Right forelimb (tissue), 1 donor: ENCODE measurements at places on chromosomes 7 and 10.

DNA sequence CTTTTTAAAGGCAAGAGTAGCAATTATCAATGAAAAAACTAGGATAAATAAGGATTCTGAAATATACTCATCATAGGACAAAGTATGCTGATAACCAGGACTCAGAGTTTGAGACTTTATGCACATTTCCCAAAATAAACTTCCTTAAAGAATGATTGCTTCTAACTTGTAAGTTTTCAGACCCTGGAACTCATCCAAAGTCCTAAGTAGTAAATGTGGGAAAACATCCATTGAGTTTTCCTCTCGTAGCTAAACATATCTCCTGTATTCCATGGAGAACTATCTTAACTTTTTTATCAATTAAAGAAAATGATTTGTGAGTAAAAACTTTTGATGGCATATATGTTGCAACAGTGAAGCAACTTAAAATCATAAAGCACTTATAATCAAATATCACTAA lies 285.2 kb upstream of the KLF6 start:
- DNase-seq, result no peak

DNA sequence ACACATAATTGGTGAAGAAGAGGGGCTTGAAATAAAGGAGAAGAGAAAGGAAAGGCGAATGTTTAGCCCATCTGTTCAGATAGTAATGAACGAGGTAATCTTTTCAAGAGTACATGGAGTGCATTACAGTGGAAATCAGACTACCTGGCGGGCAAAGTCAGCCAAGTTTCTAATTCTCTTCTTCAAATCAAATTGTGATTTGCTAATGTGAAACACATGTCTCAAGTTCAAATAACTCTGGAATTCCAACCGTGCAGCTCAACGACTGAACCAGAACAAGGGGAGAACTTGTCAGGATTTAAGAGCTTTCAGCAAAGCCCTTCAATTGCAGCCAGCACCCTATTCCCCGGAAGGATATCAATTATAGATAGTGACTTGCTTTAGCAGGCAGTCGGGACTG lies 216.9 kb downstream of the GLI3 start:
- no peak for DNase-seq

DNA sequence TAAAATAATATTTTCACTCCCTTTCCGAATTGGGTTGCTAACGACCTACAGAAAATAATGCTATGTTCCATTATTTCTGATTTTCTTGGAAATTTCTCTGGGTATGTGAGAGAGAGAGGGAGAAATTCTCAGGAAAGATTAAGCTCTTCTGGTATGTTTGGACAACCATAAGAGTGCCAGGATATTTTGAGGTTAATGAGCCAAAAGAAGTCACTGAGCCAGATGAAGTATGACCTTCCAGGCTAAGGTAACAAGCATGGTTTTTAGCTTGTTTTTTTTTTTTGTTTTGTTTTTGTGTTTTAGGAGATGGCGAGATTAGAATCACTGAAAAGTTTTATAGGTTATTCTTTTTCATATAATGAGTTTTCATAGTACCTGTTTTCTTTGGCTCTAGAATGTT lies 171.0 kb upstream of the FOXP2 start:
- no peak for DNase-seq

- no peak for DNase-seq
Observed at GRCh38 chr7:47338026-47338425, 243.9 kb downstream of the TNS3 start.

DNA sequence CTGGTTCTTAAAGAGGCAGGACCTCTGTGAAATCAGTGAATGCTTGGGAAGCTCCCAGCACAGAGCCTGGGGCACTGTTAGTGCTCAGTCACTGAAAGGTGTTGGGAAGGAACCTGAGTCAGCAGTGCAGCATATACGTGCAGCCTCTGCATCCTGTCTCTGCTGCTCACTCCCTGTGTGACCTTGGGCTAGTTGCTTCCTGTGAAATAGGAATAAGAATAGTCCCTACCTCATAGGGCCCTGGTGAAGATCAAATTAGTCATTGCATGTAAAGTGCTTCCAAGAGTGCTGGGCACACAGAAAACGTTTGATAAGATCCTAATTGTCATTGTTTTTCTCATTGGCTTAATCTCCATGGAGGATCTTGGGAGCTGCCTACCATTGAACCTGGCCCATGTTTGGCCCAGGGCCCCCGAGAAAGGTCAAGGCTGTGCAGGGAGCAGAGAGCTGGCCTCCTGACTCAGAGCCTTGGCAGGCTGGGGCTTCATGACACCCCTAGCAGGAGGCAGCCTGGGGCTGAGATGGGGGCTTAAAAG lies 73.3 kb upstream of the COL13A1 start:
- no peak for DNase-seq

DNA sequence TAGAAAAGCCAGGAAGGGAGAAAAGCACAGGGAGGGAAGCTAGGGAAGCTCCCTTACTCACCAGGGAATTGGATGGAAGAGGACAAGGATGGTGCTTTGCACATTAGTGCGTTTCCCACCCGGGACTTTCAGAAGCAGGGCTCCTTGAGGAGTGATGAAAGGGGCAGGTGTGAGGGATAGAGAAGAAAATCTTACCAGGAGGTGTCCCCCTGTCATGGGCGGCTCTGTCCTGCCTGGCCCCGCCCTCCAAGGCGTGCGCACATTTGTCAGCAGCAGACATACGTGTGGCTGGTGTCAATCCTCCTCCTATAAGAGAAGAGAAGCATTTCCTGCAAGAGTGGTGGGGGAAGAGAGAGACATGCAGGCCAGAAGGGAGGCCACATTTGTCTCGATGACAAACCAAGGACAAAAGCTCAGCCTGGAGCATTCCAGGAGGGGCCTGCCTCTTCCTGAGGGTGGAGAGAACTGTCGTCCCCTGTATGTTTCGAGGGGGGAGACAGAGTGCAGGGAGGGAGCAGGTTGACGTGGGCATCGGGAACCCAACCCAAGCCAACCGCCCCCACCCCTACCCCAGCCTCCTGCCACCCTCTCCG lies 47.4 kb upstream of the COMTD1 start:
- DNase-seq, result peak; percentile 53

GRCh38 chr10:124245191-124245590 lies 151.8 kb upstream of the CHST15 start:
- DNase-seq, result no peak

DNA sequence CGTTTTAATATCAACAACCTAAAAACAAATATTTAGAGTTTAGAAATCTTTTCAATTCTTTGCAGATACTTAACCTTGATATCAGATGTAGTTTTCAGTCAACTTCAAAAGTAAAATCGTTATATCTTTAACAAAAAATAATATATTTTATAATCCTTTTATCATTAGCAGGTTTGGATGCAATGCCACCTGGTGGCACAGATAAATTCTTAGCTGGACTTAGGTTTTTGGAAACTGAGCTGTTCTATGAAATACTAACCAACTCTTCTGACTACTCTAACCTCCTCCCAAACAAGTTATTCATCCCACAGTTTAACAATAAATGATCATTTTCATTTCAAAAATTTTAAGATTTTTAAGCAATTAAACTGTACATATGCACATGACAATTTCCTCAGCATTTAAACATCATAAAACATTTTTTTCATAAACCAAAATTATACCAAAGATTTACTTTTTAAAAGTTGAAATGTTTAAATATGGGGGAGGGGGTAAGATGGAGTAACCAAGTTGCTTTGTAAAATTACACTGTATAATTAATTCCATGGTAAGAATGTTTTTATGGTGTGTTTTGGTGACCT lies 56.9 kb downstream of the HIBADH start:
- DNase-seq, result no peak

DNA sequence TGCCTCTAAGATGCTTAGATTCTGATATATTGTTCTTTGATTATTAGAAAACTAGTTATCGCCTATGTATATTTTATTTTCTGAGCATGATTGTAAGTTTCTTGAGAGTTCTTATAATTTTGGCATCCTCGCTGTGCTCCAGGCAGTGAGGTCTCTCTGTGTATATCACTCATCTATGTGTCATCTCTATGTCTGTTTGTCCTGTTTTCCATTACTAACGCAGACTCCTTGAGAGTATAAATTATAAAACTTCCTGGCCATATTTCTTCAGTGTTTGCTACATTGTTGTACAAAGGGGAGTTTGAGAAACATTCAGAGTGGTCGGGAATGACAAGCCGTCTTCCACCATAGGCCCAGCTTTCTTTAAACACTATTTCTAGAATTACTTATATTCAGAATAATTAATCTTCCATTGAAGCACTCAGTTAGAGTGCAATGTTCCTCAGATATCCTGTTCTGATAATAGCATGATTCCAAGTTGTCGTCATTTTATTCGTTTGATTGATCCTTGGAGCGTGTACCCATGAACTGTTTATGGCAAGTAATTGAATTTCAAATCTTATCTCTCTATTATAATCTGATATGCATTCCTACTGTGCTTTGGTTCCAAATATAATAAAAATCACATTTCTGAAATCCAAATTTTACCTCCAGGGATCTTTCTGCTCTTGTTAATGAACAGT lies 206.6 kb downstream of the BAMBI start:
- no peak for DNase-seq
